ENCODE measurements at places on chromosomes 7 and 10. TPM values are rescaled to one million over a fixed set of nuclear protein-coding genes. Genes with fewer than 3 reads are reported as not detected.

The PDK4 gene
- total RNA-seq = 4.8 TPM

The TSPAN33 gene
- total RNA-seq = 5.8 TPM

The AZGP1 gene
- not detected for total RNA-seq

The MMD2 gene
- total RNA-seq = not detected

The MCM10 gene
- total RNA-seq = 24.5 TPM

The COL1A2 gene
- total RNA-seq = not detected

The CC2D2B gene
- total RNA-seq = not detected

The OPN1SW gene
- not detected for total RNA-seq

Measured in PC-9 (cell line).